ENCODE measurements at places on chromosomes 13 and 19.

GRCh38 chr19:49555600-49556411, 24.6 kb downstream of the NOSIP start:
- DNase-seq: peak; percentile 19

DNA sequence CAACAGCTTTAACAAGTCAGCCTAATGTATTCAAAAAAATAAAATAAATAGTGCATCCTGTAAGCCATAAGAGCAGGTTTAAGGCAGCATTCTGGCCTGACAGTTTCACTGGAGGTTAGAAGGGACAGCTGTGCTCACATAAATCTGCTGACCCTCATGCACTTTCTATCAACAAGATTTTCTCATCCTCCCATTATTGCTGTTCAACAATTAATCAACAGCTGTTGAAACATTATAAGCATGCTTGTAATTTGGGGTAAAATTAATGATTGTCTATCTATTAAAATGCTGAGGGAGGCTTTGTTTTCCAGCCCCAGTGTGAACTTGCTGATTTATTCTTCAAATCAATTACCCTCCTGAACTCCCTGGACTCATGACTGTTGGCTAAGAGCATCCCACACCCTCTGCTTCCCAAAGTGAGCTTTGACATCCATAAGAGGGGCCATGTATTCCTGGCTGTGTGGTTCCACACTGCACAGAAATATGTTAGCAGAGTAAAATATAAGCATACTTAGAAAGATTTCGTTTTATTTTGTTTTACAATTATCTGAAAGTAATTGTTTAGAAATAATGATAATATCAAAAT, 492.4 kb downstream of the EFNB2 start:
- DNase-seq: no peak

- DNase-seq: no peak
Measured at GRCh38 chr19:49498475-49498874, 2.2 kb downstream of the RPS11 start.

GRCh38 chr13:71785361-71785760, 81.6 kb downstream of the DACH1 start:
- DNase-seq: no peak

GRCh38 chr13:101556676-101557123, 104.2 kb downstream of the ITGBL1 start:
- DNase-seq: no peak

DNA sequence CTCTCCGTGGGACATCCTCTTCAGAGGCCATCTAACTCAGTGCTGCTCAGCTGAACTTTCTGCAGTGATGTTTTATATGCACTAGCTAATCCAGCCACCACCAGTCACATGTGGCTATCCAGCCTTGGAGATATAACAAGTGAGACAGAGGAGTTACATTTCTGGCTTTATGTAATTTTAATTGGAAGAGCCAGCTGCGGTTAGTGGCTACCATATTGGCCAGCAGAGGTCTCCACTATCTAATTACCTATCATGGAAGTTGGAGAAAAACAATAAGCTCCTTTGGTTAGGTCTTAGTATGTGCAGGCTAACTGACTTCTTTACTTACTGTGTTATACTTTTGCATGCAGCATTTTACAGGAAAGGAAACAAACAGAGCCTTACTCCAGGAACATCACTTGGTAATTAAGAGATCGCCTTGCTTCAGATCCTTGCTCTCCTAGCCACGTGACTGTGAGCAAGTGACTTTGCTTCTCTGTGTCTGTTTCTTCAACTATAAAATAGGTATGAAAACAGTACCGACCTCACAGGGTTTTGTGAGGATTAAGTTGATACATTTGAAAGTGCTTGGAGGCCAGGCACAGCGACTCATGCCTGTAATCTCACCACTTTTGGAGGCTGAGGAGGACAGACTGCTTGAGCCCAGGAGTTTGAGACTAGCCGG, 1.6 kb upstream of the KLK10 start:
- peak; percentile 54 for DNase-seq

GRCh38 chr19:3838661-3839060, 30.2 kb downstream of the ZFR2 start:
- no peak for DNase-seq

- DNase-seq: no peak
Measured at GRCh38 chr13:45336025-45336800, 4.8 kb downstream of the TPT1 start.

GRCh38 chr19:11949201-11949600, 15.6 kb upstream of the ZNF763 start:
- DNase-seq: no peak

GRCh38 chr19:913080-913748, at the start of gene R3HDM4:
Gene R3HDM4, minus strand, starts transcription at chr19:913219. Its CDS starts 62 bp downstream, at chr19:913157.
- DNase-seq: peak; percentile 75

DNA sequence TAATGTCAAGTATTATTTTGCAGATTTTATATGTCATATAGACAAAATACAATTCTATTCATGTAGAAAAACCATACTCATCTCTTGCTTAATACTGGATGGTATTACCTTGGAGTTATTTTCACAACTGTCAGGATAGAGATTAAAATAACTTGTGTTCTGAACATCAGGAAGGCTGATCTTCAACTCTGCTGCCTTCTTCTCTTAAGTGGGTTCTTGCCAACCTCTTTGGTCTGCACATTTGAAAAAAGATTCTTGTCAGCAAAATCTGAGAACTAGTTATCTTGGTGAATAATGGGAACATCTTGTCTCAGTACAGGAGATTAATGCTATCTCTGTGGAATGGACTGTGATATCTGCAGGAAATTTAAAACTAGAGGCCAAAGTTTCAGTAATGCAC, 95.2 kb upstream of the FAM216B start:
- no peak for DNase-seq

DNA sequence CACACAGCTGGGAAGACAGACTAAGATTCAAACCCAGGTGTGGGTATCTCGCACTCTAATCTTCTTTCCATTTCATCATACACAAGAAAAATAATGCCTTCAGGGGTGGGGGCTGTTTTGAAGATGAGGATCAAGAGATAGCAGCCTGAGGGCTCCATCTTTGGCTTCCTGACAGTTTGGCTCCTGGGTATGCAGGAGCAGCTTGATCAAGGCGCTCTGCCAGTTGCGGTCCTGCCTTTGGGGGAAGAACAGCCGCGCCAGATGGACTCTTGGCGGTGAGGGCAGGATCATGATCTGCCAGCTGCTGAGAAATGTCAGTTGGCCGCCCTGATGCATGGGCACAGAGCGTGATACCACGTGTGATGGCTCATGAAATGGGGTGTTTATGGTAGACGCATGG, 119.1 kb downstream of the IER2 start:
- no peak for DNase-seq

- DNase-seq: no peak
Measured at GRCh38 chr13:76735641-76736040, 150.6 kb downstream of the KCTD12 start.

DNA sequence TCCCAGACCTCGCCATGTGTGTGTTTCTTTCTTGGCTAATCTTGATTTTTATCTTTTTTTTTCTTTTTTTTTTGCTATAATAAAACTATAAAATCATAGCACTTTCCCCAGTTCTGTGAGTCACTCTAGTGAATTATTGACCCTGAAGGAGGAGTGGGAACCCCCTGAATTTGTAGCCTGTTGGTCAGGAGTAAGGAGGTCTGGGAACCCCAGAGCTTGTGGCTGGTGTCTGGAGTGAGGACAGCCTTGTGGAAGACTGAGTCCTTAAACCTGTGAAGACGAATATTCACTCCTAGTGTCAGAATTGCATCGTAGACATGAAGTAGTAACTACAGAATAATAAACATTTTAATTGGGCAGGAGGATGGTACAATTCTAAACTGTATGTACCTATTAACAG, 7.4 kb downstream of the EID2B start:
- no peak for DNase-seq

DNA sequence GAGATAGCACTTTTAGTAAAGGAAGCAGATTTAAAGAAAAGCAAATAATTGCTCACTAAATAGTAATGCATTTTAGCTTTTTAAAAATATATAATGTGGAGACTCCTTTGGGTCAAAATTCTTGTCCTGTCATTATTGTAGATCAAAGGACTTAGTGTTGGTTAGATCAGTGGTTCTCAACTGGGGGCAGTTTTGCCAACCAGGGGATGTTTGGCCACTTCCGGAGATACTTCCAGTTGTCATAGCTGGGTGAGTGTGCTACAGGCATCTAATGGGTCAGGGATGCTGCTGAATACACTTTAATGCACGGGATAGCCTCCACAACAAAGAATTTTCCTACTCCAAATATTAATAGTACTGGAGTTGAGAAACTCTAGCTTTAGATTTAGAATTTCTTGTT, 126.8 kb downstream of the LMO7 start:
- DNase-seq: no peak

GRCh38 chr13:110853235-110853721, 61.6 kb downstream of the ANKRD10 start:
- DNase-seq: no peak

GRCh38 chr13:23760000-23760399, 129.2 kb downstream of the MIPEP start:
- DNase-seq: no peak

- DNase-seq: peak; percentile 25
Measured at GRCh38 chr13:114256547-114256946, 21.9 kb downstream of the CDC16 start.

DNA sequence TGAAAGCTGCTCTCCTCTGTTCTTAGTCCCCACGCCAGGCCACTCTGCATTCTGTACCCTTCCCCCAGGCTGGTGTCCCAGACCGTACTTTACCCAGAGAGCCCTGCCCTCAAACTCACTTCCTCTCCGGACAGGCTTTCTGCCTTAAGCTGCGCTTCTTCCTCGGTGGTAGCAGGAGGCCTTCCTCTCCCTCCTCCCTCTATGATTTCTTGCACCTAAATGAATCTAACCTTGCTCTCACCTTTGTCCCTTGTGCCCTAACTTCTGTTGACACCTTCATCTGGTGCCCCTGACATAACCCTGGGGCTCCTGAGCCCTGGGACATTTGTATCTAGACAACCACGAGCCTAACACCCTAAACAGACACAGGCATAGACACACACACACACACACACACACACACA, 29.6 kb upstream of the CEACAM21 start:
- peak; percentile 51 for DNase-seq

DNA sequence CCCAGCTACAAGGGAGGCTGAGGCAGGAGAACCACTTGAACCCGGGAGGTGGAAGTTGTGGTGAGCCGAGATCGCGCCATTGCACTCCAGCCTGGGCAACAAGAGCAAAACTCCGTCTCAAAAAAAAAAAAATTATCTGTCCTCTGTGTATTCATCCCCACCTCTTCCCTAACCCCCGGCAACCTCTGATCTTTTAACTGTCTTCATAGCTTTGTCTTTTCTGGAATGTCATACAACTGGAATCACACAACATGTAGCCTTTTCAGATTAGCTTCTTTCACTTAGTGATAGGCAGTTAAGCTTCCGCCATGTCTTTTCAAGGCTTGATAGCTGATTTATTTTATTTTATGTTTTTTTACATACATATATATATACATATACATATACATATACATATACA, 8.4 kb upstream of the S1PR5 start:
- DNase-seq: no peak

DNA sequence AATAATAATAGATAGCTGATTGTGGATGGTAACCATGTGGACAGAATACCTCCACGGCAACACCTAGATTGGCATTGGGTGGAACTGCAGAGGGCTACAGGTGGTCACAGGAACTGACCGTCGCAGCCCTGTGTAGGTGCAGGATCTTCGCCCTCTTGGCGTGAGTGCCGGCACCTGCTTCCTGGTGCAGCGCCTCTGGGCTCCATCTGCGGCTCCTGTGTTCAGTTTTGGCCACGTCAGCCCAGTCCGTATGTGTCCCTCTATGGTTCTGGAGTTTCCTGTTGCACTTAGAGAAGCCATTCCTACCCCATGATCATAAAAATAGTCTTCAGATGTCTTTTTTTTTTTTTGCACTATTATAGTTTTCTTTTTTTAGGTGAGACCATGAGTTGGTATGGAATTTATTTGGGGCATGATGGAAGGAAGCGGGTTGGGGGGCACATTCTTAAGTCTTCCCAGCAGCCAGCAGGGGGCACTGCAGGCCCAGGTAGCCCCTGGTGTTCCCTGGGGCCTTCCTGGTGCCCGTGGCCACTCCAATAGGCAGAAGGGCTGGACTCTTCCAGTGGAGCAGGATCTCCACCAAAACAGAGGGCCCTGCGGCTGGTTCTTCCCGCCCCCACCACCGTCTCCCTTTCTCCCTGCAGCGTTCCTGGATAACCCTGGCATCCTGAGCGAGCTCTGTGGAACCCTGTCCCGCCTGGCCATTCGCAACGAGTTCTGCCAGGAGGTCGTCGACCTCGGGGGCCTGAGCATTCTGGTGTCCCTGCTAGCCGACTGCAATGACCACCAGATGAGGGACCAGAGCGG, 10.1 kb upstream of the SLC25A42 start:
- peak; percentile 52 for DNase-seq

DNA sequence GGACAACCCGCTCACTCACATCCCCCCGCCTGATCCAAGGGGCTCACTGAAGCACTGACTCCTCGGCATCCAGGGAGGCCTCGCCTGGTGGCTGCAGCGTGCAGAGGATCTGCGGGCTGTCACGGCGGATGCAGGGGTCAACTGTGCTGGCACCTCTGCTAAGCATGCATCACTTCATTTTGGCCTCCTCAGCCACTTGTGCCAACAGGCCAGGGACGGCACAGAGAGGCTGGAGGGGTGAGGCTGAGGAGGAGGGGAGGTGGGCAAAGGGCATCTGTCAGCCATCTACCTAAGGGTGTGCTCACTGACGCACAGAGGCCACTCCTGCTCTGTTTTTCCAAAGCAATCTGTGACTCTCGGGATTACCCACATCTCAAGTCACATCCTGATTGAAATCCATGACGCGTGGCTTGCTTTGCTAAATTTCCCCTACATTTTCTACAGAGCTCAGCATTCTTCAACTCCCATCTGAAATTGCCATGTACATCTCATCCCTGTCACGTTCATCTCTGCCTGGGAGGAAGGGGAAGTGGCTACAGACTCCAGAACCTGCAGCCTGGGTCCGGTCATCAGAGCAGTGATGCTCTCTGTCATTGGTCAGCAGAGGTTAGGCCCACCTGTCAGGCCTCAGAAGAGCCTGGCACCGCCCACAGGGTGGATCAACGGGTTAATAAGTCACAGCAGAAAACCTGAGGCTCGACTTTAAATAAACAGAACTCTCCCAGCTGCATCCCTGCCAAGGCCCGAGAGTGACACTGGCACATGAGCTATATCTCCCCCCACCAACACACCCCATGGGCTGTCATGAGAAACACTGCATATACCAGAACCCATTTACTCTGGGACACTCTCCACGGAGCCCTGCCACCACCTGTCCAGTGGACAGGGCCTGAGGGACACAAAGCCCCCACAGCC, 17.6 kb downstream of the ELL start:
- DNase-seq: no peak

- DNase-seq: no peak
Measured at GRCh38 chr19:4301590-4302242, 473 bp downstream of the TMIGD2 start.

DNA sequence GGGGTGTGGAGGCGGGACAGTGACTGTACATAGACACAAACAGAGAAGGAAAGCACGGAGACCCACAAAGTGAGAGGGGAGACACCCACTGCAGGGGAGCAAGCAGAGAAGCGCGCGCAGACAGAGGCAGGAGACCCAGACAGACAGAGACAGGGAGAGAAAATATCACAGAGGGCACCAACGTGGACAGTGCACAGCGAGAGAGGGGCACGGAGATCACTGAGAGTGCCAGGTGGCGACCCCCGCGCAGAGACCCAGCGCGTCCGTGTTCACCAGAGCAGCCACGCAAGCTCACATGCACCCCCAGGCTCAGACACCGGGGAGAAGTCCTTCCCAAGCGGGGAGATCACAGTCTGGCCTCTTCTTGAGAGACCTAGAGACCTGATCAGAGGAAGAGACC, 1.4 kb upstream of the CACNG7 start:
- DNase-seq: no peak

Measured in inflammatory macrophage treated with lipopolysaccharide for 4 hours (primary cell).